ENCODE measurements at places on chromosomes 4 and X. TPM values are rescaled to one million over a fixed set of nuclear protein-coding genes. Genes with fewer than 3 reads are reported as not detected.

- no peak for DNase-seq
Observed at GRCh38 chr4:37793562-37793961, 32.9 kb upstream of the PGM2 start.

- no peak for DNase-seq
Observed at GRCh38 chr4:38470735-38471262, 193.2 kb upstream of the KLF3 start.

The KLKB1 gene
- polyA plus RNA-seq, result 1.5 TPM

GRCh38 chrX:72258174-72258573, 18.9 kb downstream of the RPS4X start:
- no peak for DNase-seq

The POU4F2 gene
- not detected for polyA plus RNA-seq

DNA sequence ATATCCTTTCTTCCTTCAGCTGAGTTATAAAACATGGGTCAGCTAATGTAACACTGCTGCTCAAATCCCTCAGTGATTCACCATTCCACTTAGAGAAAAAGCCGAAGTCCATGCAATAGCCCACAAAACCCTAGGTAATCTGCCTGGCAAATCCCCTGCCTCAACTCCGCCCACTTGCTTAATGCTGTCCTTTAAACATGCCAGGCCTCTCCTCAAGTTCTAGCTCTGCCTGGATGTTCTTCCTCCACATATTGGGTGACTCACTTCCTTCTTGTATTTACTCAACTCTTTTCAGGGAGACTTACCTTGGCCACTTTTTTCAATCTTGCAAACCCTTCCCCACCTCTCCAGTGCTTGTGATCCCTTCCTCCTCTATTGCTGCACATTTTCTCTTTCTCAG, 89.8 kb downstream of the EMCN start:
- DNase-seq, result no peak

The OFD1 gene
- 40.5 TPM for polyA plus RNA-seq

The MGAT4D gene
- polyA plus RNA-seq, result not detected

The ARHGEF38 gene
- polyA plus RNA-seq, result 4.7 TPM

The PPP2R2C gene
- polyA plus RNA-seq, result 0.40 TPM

DNA sequence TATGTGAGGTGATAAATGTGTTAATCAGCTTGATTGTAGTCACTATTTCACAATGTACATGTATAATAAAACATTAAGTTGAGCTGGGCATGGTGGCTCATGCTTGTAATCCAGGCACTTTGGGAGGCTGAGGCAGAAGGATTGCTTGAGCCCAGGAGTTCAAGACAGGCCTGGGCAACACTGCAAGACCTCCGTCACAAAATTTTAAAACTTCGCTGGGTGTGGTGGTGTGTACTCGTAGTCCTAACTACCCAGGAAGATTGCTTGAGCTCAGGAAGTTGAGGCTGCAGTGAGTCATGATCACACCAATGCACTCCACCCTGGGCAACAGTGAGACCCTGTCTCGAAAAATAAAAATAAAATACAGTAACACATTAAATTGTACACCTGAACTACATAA, 20.1 kb downstream of the LYAR start:
- no peak for DNase-seq

DNA sequence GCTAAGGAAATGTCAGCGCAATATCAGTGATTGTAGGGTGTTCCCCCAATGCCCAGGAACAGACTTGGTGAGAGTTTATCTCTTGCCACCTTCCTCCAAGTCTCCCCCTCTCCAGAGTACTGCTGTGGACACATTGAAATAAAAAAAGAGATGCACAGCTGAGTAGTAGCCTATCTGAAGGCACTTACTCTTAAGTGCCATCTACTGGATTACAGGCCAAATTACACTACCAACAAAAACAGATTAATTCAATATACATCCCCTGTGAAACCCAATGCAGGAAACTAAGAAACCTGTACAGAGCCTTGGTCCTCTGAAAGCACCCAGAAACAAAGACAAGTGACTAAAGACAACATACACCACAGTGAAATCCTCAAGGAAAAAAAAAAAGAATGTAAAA, 460.3 kb downstream of the ZIC3 start:
- no peak for DNase-seq

The EPGN gene
- polyA plus RNA-seq, result 1.2 TPM

DNA sequence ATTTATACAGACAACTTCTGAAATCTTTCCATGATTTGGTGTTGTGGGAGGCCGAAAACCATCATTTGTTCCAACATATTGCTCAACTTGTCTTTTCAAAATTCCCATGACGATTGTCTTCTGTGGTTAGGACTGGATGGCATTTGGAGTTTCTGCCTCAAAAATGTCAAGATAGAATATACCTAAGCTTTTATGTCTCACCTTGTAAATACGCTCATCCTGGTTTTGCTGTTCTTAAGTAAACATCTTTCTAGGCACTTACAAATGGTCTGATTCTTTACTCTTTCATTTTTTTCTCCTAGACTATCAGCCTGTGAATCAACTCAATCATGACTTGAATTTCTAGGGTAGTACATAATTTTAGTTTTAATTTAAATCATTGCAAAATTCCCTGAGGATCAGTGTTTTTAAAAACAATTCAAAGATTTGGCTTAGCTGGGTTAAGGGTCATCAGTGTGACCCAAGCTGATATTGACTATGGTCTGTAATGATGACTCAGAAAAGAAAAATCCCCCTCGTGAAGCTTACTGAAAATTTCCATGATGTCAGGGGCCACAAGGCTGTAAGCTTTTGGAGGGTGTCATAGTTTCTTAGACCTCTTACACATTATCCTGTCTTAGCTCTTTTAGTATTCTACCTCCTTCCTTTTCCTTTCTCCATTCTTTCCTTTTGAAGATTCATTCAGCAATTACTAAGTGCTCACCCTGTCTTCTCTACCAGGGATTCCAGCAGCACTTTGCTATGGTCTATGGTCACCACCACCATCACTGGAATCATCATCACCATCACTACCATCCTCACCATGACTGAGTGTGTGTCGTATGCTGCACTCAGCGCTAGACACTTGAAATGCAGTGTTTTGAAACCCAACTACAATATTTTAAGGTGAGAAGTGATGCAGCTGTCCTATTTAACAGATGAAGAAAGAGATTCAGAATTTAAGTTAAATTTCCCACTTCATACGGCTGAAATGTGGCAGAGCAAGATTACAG, 124.4 kb downstream of the CPE start:
- DNase-seq, result no peak

- DNase-seq, result no peak
Observed at GRCh38 chr4:145531223-145531622, 49.6 kb downstream of the SMAD1 start.

The CFAP299 gene
- polyA plus RNA-seq, result 1.5 TPM

The PAGE5 gene
- not detected for polyA plus RNA-seq

- no peak for DNase-seq
Observed at GRCh38 chrX:153875391-153876111, 10.4 kb downstream of the L1CAM start.

The WDR17 gene
- polyA plus RNA-seq, result 6.9 TPM

DNA sequence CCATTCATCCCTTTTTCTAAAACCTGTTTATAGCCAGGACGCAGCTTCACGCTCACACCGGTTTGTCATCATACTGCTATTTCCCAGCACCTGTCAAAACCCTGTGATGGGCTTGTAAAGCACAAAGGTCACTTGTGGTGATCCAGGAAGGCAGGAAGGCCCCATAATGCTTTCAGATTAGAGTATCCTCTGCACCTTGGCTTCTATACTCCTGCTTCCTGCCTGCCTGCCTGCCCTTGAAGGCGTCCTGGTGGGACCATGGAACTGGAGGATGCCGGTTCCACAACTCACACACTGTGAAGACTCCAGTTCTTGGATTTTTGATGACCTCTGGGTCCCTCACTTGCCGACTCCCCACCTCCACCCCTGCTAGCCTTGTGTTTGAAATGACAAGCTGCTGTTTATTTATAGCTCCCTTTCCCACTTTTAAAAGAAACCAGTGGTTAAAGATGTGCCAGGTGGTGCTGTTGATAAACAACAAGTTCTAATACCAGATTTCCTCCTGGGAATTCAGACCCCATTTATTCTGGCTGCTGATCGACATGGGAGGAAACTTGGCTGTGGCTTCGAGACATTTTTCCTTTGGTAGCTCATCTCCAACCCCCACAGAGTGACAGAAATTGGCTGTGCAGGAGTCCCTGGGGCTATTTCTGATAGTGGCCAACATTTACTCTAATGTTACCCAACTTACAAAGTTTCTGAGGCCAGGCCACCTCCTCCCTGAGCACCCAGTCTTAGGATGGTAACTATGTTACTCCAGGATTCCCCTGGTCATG, 211.5 kb downstream of the KDR start:
- no peak for DNase-seq

- no peak for DNase-seq
Observed at GRCh38 chr4:158428242-158428641, 93.4 kb upstream of the RXFP1 start.

The STPG2 gene
- polyA plus RNA-seq, result 0.47 TPM

- DNase-seq, result no peak
Observed at GRCh38 chr4:182145334-182145905, 97.8 kb upstream of the TENM3 start.

DNA sequence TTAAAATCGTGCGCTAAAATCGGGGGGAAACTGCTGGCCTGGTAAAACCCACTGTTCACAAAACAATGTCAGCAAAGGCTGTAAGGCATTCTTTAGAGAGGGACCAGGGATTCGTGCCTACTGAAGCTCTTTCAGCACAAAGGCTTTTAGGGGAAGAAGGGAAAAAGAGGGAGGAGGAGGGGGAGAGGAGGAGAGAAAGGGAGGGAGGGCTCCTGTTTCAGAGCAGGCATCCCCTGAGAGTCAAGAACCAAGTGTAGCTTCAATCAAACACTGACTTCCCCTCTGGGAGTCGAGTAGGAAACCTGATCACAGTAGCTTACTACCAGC, 9.5 kb downstream of the BCOR start:
- DNase-seq, result no peak

GRCh38 chr4:189832528-189832927, 108.1 kb upstream of the FRG1 start:
- no peak for DNase-seq

The ZGRF1 gene
- 13.3 TPM for polyA plus RNA-seq

The SERTM2 gene
- not detected for polyA plus RNA-seq

The ADGRG2 gene
- polyA plus RNA-seq, result 19.8 TPM

The SHROOM4 gene
- polyA plus RNA-seq, result 17.2 TPM

GRCh38 chrX:2388669-2389068, 112.1 kb downstream of the DHRSX start:
- DNase-seq, result no peak

The CYSLTR1 gene
- 1.6 TPM for polyA plus RNA-seq

- no peak for DNase-seq
Observed at GRCh38 chrX:265502-265901, 15.7 kb upstream of the PLCXD1 start.

GRCh38 chr4:76624931-76625715, 190.1 kb downstream of the SHROOM3 start:
- no peak for DNase-seq

The RGN gene
- polyA plus RNA-seq, result 37.2 TPM

GRCh38 chr4:115770046-115770543, 656.7 kb upstream of the NDST4 start:
- no peak for DNase-seq

DNA sequence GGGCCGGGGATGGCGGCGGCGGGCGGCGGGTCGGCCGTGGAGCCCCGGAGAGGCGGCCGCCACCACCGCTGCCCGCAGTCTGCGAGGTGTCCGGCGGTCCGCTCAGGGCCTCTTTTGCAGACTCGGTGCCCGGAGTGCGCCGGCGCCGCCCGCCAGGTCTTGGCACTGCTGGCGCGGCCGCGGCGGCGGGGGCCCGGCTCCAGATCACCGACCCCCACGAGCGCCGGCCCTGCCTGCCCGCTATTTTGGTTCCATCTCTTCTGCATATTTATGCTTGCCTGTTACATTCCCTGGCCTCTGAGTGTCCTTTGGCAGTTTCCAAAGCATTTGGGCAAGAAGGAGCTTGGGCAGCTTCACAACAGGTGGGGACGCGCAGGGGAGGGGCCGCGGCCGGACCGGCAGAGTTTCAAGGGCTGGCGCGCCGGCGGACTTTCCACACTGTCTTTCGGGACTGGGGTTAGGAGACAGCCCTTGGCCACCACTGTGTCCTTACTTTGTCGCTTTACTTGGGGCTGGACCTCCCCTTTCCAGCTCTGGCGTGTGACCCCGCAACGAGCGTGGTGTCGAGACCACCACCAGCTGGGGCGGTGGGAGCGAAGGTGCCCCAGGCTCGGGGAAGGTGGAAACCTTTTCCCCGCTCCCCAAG, 668 bp upstream of the TAPT1 start:
- DNase-seq, result no peak

DNA sequence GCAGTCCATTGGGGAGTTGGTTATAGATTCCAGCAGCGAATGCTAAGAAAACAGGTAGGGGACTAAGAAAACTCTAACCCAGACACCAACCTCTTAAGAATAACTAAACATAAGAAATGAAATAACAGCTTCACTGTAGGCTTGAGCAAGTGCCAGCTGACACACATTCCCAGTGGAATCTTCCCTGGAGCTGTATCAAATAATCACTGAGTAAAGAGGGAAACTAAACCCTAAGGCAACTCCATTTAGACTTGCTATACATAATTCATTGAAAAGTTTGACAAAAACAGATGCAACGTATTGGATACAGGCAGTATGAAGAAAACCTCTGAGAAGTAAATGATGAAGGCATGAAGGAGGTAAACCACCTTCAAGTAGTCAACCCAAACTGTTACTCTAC, 293.5 kb downstream of the OPHN1 start:
- DNase-seq, result no peak

DNA sequence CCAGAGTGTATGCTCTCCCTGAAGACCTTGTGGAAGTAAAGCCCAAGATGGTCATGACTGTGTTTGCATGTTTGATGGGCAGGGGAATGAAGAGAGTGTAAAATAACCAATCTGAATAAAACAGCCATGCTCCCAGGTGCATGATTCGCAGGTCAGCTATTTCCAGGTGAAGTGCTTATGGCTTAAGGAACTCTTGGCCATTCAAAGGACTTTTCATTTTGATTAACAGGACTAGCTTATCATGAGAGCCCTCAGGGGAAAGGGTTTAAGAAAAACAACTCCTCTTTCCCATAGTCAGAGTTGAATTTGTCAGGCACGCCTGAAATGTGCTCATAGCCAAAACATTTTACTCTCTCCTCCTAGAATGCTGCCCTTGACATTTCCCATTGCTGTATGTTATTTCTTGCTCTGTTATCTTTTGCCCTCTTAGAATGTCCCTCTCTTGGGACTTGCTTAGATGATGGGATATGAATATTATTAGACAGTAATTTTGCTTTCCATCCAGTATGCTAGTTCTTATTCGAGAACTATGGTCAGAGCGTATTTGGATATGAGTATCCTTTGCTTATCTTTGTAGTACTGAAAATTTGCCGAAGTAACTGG, 88.6 kb downstream of the PLS3 start:
- no peak for DNase-seq

DNA sequence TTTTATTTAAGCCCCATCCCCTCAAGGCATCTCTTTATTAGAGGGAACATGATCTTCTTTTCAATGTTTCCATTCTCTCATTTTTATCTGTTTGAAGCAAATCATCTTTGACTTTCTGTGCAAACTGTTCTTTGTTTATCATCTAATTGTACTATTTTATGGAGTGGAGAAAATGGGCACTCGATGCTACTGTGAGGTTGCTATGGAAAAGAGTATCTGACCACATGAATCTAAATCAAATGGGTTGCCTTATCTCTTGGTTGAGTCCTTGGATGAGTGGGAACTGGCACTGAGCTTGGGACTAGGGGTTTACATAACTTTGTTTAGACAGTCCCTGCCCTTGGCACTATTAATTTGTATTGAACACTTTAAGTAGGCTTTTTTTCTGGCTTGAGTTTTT, 9.1 kb downstream of the OCRL start:
- no peak for DNase-seq

The PRRG1 gene
- polyA plus RNA-seq, result 25.5 TPM

The WDR19 gene
- 80.9 TPM for polyA plus RNA-seq
